ENCODE measurements at places on chromosomes 5 and 9.

- no peak for DNase-seq
Observed at GRCh38 chr9:16540743-16541613, 329.5 kb downstream of the BNC2 start.

GRCh38 chr9:5452286-5452609 lies 1.9 kb downstream of the CD274 start:
- no peak for DNase-seq

GRCh38 chr5:65734921-65735320 lies 12.9 kb downstream of the NLN start:
- DNase-seq = no peak

DNA sequence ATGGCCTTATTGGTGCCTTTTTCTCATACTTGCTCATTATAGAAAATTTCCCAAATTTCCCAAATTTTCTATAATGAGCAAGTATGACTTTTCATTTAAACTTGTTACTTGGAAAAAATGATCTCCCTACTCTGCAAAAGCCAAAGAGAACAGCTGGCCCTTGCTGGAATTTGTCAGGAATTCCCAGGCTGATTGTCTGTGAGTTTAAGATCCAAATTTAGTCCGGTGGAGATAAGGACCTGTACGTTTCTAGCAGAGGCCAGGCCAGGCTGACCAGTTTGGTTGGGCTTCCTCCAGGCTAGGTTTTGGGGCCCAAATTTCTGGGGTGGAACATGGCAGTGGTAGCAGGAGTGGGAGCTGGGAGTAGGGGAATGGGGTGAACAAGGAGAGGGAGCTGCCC lies 51.9 kb downstream of the NEURL1B start:
- no peak for DNase-seq

DNA sequence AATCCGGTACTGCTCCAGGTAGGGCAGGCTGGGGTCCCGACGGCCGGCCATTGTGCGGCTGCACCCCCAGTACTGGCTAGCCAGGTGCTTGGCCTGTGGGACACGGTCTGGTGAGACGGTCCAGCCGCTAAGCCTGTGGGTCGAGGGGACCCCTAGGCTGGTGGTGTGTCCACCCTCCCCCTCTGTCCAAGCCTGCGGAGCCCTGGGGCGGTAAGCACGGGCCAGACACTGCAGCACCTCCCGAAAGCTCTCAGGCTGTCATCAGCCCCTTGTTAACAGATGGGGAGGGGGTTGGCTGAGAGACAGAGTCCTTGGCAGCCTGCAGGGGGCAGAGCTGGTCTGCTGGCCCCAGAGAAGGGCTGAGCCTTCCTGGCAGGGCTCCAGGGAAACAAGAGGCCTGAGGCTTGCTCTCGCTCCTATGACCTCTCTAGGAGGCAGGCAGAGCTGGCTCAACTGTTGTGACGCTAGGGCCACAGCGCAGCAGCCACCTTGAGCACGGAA lies 11.8 kb upstream of the MRNIP start:
- DNase-seq = peak; percentile 40

DNA sequence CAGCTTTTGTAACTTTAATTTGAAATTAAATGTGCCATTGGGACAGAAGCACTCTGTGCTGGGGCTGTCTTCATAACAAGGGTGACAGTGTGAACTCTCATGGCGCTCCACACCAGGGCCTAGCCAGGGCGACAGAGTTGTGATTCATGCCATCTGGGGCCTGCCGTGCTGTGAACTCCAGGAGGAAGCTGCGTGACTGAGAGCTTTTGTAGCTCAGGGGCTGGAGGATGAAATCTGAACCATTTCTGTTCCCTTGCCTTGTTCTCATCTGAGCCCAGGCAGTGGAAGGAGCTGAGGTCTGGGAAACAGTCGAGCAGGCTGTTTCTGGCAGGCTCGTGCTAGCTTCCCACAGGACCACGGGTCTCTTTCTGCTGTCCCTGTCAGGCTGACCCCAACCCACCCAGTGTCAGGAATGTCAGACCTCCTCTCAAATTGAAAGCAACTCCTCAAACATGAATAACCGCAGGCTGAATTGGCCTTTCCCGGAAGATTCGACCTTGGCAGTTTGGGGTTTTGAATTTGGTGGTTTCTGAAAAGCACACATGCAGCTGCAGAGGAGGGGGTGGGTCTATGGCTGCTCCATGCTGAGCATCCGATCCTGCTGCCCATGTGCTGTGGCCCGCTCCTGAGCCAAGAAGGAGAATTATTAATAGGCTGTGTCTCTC lies 69.2 kb upstream of the RPS23 start:
- DNase-seq = no peak

GRCh38 chr5:150279330-150280020 lies 10.1 kb downstream of the CAMK2A start:
- DNase-seq = no peak

DNA sequence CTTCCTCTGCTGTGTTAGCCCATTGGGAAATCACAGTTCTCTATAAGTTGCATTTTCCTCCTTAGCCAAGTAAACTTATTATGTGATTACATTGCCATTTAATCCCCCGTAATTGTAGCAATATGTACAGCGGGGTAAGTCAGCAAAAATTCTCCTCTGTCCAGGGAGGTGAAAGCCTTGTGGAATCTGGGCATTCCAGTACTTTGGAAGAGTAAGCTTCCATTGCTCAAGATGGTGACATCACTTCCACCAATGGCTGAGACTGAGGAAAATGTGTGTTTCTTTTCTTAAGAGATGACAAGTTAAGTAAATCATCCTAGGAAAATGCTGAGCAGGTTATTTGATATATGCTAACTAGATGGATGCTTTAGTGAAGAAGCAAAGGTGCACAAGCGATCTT lies 436.7 kb downstream of the CETN3 start:
- DNase-seq = no peak

DNA sequence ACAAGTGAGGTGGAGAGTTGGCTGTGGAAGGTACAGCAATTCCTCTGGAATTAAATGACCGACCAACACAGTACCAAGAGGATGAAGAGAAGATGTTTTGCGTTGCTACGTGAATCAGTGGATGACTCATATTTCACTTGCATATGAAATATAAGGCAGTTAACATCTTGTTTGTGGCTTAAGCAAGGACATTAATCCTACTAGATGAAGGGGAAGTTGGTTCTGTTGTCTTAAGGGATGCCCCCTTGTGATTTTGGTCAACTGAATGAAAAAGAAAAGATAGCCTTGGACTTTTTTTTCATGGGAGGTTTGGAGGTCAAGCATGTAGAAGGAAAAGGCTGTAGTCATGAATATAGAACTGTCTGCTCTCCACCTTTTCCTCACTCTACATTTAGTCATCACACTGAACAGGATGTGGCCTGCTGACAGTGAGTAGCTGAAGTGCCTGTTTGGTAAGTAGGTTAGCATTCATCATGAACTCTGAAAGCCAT lies 33.9 kb downstream of the VLDLR start:
- no peak for DNase-seq

DNA sequence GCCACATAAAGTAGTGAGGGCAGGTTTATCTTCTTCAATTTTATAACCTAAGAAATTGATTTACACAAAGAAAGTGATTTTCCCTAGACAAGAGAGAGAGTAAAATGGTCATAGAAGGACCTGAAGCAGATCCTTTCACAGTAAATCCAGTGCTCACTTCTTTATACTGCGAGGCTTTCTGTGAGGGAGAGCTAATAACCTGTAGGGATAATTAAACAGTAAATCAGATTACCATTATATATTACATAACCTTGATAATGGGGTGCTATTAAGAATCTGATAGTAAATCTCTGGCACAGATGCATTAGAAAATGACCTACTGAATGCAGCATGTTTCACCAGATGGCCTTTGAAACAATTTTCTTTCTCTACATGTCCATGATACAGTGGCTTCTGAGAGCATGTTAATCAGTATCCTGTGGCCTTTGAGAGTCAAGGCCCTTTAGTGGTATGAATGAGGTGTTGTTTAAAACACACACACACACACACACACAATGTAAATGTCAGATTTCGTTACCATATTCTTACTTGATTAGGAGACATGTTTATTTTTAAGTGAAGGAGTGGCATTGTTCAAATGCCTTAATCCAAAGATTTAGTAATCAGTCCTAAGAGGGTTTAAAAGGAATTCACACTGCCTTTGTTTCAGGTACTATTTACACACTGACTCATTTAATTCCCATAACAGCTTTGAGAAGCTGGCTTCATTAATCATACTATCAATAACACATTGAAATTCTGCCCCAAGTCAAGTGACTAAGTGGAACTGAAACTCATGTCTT lies 124.7 kb downstream of the ALDH1A1 start:
- no peak for DNase-seq

GRCh38 chr5:122400341-122400740 lies 88.3 kb downstream of the SNCAIP start:
- DNase-seq = no peak

GRCh38 chr5:107373549-107374263 lies 297.0 kb downstream of the EFNA5 start:
- no peak for DNase-seq

GRCh38 chr5:89043676-89044075 lies 160.7 kb upstream of the MEF2C start:
- no peak for DNase-seq

DNA sequence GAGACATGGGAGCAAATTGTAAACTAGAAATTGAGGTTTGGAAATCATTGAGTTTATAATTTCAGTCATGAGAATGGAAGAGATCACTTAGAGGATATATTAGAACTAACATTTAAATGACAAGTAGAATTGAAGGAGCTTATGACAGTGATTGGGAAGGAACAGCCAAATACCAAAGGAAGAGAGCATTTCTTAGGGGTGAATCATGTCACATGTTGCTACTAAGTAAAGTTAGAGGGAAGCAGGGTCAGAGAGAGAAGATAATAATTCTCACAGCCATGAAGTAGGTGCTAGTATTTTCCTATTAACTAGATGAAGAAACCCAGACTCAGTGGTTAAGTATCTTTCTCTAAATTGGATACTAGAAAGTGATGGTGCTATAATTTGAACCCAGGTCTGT lies 59.3 kb downstream of the COMMD10 start:
- no peak for DNase-seq

GRCh38 chr9:128128836-128129590 lies 1.5 kb upstream of the PTGES2 start:
- DNase-seq = no peak

- DNase-seq = no peak
Observed at GRCh38 chr9:122158202-122158601, 1.4 kb downstream of the NDUFA8 start.

DNA sequence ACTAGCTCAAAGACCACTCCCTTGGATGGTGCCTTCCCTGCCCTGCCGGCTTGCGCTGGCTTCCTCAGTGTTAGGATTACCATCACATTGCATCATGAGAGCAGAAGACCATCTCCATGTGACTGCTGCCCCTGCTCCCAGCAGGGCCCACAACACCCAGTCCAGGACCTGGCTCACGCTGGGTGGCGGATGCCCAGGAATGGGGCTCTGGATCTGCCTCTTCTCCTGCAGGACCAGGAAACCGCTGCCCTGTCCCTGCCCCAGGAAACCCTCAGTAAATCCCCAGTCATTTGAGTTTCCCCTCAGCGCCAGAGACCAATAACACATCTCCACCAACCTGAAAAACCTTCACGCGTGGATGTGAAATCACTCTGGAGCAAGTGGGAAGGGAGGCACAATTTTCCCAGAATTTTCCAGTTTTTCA lies 3.3 kb upstream of the RNF44 start:
- DNase-seq = no peak

- DNase-seq = no peak
Observed at GRCh38 chr5:159061179-159061796, 38.4 kb downstream of the EBF1 start.

DNA sequence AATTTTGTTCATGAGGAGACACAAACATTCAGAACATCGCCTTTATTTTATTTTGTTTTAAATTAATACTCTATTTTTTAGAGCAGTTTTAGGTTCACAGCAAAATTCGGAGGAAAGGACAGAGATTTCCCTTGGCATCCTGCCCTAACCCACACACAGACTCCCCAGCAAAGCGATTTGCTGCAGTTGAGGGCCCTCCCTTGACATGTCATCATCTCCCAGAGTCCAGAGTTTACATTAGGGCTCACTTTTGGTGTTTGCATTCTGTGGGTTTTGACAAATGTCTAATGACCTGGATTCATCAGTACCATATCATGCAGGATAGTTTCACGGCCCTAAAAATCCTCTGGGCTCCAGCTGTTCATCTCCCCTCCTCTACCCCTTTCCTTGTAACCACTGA lies 33.6 kb upstream of the COL5A1 start:
- no peak for DNase-seq

- no peak for DNase-seq
Observed at GRCh38 chr5:147859962-147860640, 18.4 kb upstream of the SCGB3A2 start.

DNA sequence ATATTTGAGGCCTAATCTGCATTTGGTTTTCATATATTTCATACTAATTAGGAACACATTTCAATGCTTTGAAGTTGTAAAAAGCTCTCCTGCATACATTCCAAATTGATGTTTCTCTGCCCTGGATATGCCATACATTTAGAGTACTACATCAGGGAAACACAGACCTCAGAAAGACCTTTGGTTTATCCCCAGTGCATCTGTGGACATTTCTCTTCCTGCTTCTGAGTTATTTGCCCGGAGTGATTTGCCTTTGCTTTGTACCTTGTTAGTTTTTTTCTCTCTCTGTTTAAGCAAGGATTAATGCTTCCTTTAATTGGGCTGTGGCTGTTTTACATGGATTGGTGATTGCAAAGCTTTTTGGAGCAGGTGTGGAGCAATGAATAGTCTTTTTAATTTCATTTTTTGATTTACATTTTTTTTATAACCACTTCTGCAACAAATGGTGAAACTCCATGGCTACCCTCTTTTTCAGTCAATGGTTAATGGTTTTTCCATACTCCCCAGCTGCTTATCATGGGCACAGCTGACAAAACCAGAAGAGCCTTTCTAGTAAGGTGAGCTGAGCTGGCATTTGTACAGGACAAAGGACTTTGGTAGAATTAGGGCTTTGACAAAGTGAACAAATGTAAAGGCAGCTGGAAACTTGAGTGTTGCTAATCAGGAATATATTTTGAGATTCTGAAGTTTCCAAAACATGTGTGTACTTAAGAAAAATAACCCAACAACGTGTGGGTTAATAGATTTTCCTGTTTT lies 54.2 kb downstream of the ZSWIM6 start:
- DNase-seq = no peak

- no peak for DNase-seq
Observed at GRCh38 chr9:134163371-134164196, 780 bp downstream of the RNU6ATAC start.

Measured in cerebellar nuclear complex (tissue), 1 donor.